NCI-H2081 treated with DMSO at 0.1 percent for 48 hours (cell line): ENCODE measurements at places on chromosomes 4 and X.

DNA sequence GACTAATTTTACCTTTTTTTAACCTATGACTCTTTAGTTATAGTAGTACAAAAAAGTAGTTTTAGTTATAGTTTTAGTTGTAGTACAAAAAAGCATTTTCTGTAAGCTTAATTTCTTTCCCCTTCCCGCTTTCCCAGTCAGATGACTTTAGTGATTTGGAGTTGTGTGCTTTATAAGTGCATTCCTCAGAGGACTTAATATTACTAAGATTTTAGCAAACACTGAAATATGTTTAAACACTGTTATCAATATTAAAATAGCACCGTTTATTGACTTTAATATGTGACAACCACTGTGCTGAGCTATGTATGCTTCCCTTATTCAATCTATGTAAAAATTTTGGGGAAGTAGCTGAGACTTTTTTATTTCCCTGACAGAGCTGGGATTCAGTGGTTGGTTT is 22.8 kb downstream of the GUF1 start:
- no peak for DNase-seq

- DNase-seq = no peak
Measured at GRCh38 chr4:15104825-15105224, 102.5 kb downstream of the CPEB2 start.

GRCh38 chrX:9233141-9233540 is 199.2 kb upstream of the FAM9B start:
- DNase-seq = no peak

GRCh38 chr4:13328591-13328990 is 155.5 kb downstream of the RAB28 start:
- DNase-seq = no peak

- DNase-seq = no peak
Measured at GRCh38 chr4:150123087-150123486, 44.8 kb downstream of the DCLK2 start.

DNA sequence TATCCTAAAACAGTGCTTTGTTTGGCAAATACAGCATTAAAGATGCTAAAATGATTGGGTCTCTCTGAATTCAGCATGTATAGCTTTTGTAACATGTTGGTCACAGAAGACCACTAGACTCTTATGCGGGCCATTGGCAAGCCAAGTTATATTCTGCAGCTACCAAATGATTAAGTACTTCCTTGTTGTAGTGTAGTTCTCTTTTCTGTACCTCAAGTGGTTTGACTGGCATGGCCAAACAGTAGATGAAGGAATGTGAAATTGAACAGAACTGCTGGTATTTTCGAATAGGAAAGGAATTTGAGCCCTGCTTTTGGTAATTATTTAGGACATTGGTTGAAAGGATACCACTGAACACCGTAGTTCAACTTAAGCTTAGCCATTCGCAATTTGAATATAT is 193.9 kb upstream of the GPC4 start:
- DNase-seq = no peak

GRCh38 chr4:6532658-6533057 is 42.3 kb upstream of the MAN2B2 start:
- no peak for DNase-seq

- DNase-seq = no peak
Measured at GRCh38 chr4:55849724-55850123, 3.7 kb upstream of the EXOC1 start.

DNA sequence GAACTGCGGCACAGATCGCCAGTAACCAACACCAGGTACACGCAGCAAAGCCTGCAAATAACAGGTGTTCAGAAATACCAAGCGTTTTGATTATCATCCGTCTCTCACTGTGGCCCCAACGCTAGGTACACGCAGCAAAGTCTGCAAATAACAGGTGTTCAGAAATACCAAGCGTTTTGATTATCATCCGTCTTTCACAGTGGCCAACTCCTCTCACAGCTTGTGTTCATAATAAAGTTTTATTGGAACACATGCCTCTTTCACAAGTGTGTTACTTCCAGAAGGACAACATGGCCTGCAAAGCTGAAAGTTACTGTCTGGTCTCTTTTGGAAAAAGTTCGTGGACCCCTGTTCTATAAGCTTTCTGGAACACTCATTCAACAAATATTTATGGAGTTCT is 153.1 kb downstream of the AFAP1 start:
- DNase-seq = no peak

DNA sequence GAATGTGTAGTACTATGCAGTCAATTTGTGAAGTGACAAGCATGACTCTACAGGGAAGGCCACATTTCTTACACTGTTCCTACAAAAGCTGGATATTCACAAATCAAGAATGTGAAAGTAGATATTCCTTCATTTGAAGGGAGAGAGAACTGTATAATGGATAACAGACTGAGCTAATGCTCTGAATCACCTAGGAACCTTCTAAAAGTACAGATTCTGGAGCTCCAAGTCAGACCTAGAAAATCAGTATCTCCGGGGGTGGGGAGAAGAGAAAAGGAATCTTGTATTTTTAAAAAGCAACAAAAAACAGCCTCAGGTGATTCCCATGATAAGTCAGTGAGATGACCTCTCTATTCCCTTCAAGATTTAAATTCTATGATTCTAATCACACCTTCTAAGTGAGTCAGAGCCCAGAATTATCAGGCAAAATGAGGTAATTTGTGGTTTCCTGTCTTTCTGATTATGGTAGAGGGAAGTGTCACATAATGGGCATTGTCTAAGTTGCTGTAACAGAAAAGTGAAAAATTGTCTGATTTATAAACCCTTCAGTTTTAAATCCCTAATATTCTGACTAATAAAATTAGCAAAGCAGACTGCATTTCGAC is 80.9 kb downstream of the IL21 start:
- no peak for DNase-seq

GRCh38 chr4:90349636-90350035 is 222.4 kb downstream of the CCSER1 start:
- DNase-seq = no peak

- no peak for DNase-seq
Measured at GRCh38 chrX:154815274-154815818, 10.1 kb upstream of the MPP1 start.

- no peak for DNase-seq
Measured at GRCh38 chr4:5118994-5119835, 67.9 kb downstream of the STK32B start.

GRCh38 chr4:107253579-107254068 is 217.5 kb upstream of the DKK2 start:
- DNase-seq = no peak

GRCh38 chr4:113636438-113636818 is 125.1 kb downstream of the CAMK2D start:
- no peak for DNase-seq

GRCh38 chrX:44927398-44927797 is 54.4 kb downstream of the KDM6A start:
- DNase-seq = no peak

GRCh38 chr4:122826079-122826527 is 528 bp upstream of the FGF2 start:
- DNase-seq = no peak

DNA sequence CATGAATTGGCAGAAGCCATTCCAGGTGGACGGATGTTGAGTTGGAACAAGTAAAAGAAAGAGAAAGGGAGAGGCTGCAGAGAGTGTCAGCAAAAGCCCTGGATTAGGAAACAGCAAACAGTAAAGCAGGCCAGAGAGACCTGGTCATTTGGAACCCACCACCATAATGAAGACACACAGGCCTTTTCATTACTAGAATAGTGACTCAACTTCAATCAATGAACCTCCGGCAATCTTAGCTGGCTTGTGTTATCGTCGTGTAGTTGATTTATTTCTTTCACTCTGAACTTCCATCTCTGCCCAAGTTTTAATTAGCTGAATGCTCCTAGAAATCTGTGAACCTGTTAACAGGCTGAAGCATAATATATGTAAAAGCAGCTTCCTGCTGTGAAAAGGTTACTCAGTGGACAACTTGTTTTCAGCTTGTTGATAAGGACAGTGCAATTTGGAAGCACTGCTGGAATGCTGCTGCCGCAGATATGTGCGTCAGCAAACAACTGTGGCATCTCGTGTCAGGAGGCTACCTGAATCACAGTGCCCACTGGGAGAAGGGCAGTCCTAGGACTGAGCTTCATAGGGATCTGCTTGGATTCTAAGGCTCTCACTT is 68.8 kb downstream of the SPANXN4 start:
- no peak for DNase-seq

GRCh38 chrX:150451953-150452352 is 88.8 kb downstream of the MAMLD1 start:
- no peak for DNase-seq

- DNase-seq = no peak
Measured at GRCh38 chr4:40187386-40187906, 9.4 kb upstream of the RHOH start.

DNA sequence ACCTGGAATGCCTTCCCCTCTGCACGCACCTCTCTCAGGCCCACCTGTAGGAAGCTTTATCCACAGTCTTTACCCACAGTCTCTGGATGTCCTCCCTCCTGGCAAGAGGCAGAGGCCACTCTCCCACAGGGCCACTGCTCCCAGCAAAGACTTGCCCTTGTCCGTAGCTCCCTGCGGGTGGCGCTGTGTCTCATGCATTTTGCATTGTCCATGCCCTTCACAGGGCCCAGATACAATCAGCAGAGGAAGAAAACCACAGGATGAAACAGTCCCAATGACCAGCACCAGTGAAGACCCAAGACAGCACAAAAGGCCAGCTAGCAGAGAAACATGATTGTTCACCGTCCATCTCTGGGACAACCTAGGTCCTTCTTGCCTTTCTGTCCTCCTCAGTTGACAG is 2.1 kb upstream of the NSG1 start:
- no peak for DNase-seq

DNA sequence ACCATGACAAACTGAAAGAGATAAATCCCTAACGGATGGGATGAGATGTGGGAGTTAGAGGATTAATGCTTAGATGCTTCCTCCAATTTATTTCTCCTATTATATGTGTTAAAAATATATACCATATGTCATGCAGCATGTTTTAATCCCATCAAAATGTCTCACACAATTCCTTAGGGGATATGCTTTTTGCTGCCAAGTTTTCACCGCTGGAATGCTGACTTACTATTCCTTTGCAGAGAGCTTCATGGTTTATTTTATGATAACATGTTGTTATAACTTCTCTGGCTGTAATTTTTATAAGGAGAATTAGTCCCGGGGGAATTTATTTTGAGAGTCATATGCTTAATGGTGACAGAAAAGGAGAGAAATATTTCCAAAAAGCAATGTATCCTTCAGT is 670.3 kb downstream of the IL1RAPL1 start:
- DNase-seq = no peak

GRCh38 chr4:8199594-8200301 is 658 bp downstream of the SH3TC1 start:
- no peak for DNase-seq

GRCh38 chr4:128528793-128529553 is 241.4 kb upstream of the PGRMC2 start:
- no peak for DNase-seq

GRCh38 chrX:17706676-17707075 is 30.6 kb upstream of the SCML1 start:
- DNase-seq = no peak

DNA sequence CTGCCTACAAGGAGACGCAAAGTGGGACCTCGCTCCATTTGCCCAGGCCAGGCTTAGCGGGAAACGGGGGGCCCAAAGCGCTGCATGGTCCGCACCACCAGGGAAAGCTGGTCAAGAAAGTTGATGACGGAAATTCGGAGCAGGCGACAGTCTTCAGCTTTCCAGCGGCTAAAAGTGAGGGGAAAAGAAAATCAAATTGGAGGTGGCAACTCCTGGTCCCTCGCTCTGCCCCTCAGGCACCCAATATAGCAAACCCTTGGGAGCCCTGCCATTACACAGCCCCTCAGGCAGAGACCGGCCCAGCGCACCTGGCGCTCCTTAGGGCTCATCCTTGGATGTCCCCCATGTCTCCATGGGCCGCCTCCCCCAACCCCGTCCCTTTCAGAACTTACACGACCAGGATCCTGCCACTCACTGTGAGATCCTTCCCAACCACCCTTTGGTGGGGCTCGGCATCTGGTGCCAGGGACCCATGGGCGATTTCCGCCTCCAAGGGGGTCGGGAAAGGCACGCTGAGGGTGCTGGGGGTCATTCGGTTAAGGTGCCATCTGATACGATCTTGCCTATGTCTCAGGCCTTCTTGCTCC is 1.1 kb downstream of the LAGE3 start:
- no peak for DNase-seq

DNA sequence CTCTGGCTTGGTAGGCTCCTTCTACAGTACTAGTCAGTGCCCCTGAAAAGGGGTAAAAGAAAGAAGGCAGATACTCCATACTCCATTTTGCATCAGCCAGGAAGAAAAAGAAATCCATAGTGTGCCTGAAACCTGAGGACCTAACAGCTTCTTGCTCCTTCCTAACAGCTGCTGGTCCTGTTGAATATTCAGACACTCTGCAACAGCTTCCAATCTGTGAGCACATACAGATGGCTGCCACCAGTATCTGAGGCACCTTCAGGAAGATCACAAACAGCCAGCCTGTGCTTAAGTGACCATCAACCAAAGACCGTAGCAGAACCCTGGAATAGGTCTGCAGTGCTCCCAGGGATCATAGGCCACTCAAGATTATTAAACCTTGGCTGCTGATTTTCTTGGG is 4.3 kb downstream of the GIMD1 start:
- DNase-seq = no peak

GRCh38 chr4:4866866-4867374 is 7.5 kb downstream of the MSX1 start:
- DNase-seq = no peak
